Pons (tissue), 1 donor: ENCODE measurements at places on chromosomes 16 and 17.
A peak's percentile ranks its signal among the peaks of the same experiment; 100 is the strongest.

DNA sequence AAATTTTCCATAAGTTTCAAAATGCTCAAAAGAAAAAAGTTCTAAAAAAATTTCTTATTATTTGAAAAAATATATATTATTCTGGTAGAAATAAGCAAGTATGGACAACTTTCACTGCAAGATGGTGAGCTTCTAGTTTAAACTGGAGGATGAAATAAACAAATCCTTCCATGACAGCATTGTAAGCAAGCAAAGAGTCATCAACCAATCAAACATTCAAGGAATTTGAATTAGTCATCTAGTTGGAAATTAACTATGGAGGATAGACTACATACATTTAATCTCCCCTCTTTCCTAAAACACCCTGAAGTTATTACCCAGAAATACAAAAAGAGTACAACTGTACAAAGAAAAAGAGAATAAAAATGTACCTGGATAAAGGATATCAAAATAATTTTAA is 51.0 kb upstream of the IRX5 start:
- no peak for DNase-seq

GRCh38 chr17:12867726-12868125 is 78.4 kb downstream of the ARHGAP44 start:
- no peak for DNase-seq

GRCh38 chr16:89701425-89702406 is at the start of gene SPATA2L:
TSS of gene SPATA2L (minus strand) at chr16:89701705. CDS start at chr16:89701232, 473 bp downstream.
- peak; percentile 64 for DNase-seq

GRCh38 chr16:49637933-49638672 is 217.8 kb downstream of the ZNF423 start:
- DNase-seq: no peak

- no peak for DNase-seq
Observed at GRCh38 chr16:87586201-87586782, 16.0 kb upstream of the JPH3 start.

- DNase-seq: no peak
Observed at GRCh38 chr17:48014595-48015111, 22.9 kb downstream of the COPZ2 start.

DNA sequence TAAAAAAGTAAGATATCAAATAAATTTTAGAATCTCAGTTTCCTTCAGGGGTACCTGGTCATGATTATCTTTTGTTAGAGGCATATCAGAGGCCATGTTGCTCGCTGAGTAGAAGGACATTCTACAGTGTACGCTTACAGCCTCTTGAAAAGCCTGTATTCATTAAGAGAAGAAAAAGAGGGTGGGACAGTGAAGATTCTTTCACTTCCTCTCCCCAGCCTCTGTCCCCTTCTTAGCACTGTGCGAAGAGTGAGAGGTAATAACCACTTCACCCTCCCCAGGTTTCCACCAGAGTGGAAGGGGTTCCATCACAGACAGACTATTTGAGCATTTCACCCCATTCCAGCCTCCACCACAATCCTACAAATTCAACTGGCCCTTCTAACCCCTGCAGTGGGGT is 4.8 kb upstream of the LPO start:
- peak; percentile 29 for DNase-seq

GRCh38 chr17:1109606-1110540 is 69.9 kb downstream of the ABR start:
- DNase-seq: no peak

DNA sequence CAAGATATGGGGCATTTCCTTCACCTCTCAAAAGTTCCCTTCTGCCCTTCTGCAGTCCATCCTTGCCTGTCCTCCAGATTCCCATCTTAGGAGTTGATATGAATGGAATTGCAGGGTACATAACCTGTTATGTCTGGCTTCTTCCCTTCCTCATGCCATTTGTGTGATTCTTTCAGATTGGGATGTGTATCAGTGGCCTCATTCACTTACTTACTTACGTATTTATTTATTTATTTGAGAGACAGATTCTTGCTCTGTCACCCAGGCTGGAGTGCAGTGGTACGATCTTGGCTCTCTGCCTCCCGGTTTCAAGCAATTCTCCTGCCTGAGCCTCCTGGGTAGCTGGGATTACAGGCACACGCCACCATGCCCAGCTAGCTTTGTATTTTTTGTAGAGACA is 6.2 kb upstream of the TMEM94 start:
- no peak for DNase-seq

GRCh38 chr17:69223809-69224208 is 4.8 kb downstream of the ABCA10 start:
- no peak for DNase-seq

DNA sequence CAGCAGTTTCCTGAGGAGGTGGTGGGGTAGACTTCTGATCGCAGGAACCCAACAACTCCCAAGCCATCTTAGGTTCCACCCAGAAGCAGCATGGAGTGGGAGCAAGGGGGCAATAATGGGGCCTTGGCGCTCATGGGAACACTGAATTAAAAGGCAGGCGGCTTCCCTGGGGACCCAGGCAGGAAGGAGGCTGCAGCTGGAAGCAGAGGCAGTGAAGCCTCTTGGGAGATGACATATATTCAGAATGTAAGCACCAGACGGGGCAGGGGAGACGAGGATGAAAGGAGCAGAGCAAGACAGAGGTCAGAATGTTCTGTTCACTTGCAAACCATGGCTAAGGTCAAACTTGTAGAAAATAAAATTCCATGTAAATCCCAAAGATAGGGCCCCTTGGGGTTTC is 2.9 kb downstream of the HIGD1B start:
- DNase-seq: no peak

DNA sequence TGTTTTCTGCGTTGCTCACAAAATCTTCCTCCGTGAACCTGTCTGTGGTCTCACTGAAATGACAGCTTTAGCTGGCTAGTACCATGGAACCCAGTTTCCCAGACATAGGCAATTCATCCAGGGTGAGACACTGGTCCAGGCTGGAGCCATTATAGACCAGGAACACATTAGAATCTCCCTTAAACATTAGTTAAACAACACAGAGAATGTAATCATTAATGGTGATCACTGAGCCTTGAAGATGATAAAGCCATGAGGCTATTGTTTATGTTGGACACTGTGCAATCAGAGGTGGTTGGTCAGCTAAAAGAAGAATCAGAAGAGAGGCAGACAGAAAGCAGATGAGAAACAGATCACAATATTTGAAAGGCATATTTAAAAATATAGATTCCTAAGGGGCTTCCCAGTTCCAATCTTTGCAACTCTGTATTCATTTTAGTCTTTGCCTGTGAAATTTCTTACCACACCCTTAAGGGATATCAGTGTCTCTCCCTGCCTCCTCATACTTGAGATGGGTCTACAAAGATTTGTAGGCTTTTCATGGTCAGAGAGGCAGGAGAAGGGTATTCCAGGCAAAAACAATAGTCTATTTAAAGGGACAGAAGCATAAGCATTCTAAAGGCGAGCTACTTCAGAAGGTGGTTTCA is 317.9 kb downstream of the MAP2K6 start:
- no peak for DNase-seq

GRCh38 chr17:17381446-17382064 is 78.4 kb downstream of the NT5M start:
- peak; percentile 91 for DNase-seq

GRCh38 chr16:54489225-54490111 is 202.9 kb upstream of the IRX3 start:
- no peak for DNase-seq

DNA sequence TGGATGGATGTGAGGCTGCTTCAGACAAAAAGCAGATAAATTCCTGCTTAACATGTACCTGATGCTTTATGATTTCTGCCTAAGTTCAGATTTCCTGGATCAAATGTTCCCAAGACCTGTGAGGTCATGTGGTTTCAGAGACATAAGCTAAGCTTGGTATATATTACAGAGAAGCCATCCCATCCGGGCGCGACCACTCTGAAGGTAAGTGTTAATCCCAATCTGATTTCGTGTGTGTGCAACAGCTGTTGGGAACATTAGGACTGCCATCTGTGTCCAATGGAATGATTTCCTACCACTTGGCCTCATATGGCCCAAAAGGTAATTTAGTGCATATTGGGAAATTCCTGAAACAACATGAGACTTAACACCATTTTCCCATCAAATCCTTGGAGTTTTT is 199.1 kb downstream of the HS3ST3B1 start:
- DNase-seq: no peak

DNA sequence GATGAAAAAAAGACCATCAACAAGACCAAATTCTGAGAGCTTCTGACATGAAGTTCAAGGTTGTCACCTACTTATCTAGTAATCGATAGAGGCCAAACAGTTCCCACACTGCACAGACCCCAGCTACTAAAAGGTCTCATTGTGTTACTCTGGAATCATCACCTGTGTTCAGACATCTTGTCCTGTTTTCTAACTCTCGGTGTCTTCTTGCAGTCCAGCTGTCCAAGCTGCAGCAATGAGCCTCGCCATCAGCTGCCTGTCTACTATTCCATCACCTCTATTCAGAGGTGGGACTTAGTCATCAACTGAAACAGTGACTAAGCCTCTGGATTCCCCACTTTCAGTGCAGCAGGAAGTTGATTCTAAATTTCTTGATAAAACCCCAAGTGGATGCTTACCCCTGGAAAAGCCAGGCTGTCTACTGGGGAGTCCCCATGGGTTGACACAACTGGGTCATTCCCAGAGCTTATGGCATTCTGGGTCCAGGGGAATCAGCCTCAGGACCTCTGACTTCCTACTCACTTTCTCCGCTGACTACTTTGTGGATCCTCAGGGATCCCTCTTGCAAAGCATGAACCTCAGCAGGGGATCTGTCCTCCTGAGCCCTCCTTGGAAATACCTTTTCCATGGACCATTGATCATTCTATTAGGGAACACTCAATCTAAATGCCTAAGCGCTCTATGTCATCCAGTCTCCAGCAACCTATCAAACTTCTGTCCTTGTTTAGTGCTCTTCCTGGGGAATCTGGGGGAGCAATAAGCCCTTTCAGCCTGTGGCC is 46.5 kb downstream of the HNF1B start:
- DNase-seq: no peak

DNA sequence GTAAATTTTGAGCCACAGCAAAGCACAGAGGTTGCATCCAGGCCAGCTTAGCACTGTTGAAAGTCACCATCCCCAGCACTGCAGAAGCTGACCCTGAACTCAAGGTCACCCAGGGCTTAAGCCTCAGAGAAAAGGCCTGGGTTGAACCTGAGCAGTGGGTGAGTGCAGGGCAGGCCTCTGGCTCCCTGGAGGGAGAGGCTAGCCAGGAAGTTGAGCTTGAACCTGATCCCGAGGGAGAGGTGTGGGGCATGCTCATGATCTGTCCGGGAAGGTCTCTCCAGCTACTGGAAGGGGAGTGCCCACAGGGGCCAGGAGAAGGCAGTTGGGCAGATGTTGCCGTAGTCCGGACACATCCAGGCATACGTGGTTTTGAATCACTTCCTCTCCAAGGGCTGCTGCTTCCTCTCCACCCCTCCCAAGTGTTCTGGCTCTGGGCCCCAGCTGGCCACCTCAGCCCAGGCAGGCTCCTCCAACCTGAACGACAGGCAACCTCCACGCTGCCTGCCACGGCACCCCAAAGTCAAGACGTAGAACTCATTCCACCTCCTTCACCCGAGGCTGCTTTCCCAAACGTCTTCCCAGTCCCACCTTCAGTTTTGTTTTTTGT is 18.4 kb downstream of the CARHSP1 start:
- no peak for DNase-seq

- DNase-seq: no peak
Observed at GRCh38 chr17:70105641-70106040, 30.6 kb downstream of the KCNJ16 start.

DNA sequence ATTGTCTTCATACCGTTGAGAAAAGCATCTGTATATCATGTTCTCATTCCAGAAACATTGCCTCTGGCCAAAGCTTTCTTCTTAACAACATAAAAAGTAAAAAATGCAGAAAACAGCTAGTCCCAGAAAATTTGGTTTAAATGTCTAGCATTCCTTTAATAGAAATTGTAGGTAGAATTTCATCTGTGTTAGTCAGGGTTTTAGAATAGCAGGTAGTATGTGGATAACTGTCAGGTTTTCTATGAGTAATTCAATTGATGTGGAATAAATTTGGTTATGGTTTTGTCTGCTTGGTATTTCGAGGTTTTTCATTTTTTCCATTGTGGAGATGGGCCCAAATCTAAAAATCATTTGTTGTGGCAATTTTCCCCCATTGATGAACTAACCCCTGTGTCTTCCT is 616.7 kb downstream of the KCNJ2 start:
- DNase-seq: no peak

GRCh38 chr16:23557779-23558702 is 514 bp downstream of the UBFD1 start:
- DNase-seq: peak; percentile 14

- DNase-seq: no peak
Observed at GRCh38 chr17:82127704-82128103, 29.7 kb upstream of the FASN start.

DNA sequence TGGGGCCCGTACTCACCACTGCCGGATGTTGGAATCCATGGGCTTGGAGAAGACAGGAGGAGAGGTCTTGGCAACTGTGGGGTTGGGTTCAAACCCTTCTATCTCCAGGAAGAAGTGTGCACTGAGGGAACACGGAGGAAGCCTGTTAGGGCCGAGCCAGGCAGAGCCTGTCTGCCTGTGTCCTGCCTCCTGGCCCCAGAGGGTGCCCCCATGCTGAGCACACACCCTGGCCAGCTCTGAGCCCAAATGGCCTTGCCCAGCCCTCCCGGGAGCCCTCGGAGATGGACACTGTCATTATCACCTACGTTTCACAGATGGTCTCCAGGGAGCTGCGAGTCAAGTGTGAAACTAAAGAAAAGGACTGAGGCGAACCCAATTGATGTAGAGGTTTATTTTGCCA is 12.5 kb downstream of the TRPV3 start:
- no peak for DNase-seq

GRCh38 chr16:4746991-4747574 is 12.7 kb downstream of the DNAAF8 start:
- DNase-seq: no peak

DNA sequence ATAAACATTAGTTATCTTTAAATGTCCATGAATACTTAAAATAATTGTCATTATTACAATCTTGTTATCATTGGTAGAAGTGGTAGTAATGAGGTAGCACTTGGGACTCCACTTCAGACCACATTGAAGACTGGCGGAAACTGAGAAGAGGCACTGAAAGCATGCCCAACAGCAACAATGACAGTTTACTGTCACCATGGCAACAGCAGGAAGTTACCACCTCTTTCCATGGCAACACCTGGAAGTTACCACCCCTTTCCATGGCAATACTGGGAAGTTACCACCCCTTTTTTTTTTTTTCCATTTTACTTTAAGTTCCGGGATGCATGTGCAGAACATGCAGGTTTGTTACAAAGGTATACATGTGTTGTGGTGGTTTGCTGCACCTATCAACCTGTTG is 494.9 kb upstream of the RBFOX1 start:
- no peak for DNase-seq

DNA sequence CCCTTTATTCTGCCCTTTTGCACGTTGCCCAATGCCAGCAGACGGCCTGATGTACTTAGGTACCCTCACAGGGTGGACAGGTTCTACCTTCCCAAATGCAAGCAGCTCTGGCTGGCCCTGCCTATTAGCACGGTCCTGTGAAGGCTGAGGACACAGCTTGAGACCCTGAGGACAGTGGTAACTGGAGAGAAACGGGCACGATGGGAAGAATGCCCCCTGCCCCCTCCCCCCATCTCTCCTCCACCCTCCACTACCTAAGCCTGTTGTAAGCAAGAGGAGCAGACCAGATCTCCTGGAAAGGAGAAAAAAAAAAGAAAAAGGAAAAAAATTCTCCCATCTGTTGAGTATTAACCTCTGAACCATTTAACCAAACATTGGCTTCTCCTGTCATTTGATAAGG is 34.1 kb downstream of the MEOX1 start:
- DNase-seq: no peak
